Heart right ventricle (tissue), 16 donors: ENCODE measurements at places on chromosomes 12 and 14.
A peak's percentile ranks its signal among the peaks of the same experiment; 100 is the strongest.

- no peak for DNase-seq
These were observed 12.9 kb upstream of the MSI1 start for GRCh38 chr12:120381752-120382419.

- DNase-seq = no peak
These were observed 171.3 kb downstream of the TTC7B start for GRCh38 chr14:90644882-90645281.

- no peak for DNase-seq
These were observed 19.6 kb downstream of the HCFC2 start for GRCh38 chr12:104083769-104084475.

DNA sequence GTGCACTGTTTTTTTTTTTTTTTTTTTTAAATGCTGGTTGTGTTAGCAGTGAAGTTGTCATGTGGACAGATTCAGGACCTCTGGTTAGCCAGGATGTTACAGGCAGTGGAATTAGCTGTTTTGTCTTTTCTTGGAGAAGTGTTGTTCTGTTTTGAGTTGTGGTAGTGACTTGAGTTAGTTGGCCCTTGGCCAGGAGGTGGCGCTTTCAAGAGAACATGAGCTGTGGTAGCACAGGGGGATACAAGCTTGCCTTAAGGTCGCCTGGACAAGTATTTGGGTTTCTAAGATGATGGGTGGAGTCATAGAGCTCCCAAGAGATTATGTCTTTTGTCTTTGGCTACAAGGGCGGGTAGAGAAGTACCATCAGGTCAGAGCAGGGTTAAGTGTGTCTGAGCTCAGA lies 33.3 kb upstream of the CCDC198 start:
- no peak for DNase-seq

GRCh38 chr12:57632958-57633840 lies at the start of gene B4GALNT1:
TSS of gene B4GALNT1 (minus strand) at chr12:57633201. CDS start at chr12:57632132, 1,069 bp downstream.
- peak; percentile 36 for DNase-seq

GRCh38 chr12:89418228-89418910 lies 66.1 kb upstream of the DUSP6 start:
- peak; percentile 9 for DNase-seq

DNA sequence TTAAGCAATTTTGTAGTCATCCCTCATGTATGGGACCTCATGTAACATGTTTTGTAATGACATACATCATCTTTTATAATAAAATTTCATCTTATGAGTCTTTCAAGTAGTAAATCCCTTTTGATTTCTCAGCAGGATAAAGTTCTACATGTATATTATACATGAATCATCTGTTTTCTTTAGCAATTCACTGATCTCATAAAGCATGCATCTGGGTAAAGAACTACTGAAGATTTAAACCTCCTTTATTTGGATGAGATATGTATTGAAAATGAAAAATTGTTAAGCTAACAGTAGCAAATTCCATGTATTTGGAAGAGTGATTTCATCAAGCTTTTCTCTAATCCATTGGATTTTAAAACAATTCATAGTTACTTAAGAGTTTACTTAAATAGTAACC lies 126.9 kb downstream of the KITLG start:
- DNase-seq = no peak

DNA sequence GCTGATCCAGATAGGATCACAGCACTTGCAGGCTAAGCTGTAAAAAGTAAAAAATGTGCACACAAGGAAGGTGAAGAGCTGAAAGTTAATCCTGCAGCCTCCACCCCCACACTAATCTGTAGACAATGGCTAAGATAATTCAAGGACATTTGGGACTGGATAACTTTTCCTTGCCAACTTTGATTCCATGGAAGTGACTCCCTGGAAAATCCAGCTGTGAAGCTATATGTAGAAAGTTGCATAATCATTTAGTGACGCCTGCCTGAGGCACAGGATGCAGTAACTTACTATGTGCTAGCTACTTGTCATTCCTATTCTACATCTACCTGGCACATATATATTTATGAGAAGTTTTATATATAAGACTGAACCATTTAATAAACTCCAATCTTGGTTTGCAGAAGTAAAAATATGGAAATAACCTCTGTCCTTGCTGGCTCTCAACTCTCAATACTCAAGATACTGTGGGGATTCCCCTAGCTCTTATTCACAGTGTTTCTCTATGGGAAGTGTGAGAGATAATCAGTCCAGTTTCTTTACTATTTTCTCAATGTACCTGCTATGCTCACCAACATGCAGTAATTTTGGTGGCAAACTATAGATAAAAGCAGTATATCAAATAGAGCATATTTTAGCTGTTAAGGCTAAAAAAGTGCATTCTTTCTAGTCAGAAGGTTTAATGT lies 14.8 kb downstream of the LDHB start:
- DNase-seq = peak; percentile 29

GRCh38 chr12:7354529-7354928 lies 50.7 kb downstream of the ACSM4 start:
- no peak for DNase-seq

DNA sequence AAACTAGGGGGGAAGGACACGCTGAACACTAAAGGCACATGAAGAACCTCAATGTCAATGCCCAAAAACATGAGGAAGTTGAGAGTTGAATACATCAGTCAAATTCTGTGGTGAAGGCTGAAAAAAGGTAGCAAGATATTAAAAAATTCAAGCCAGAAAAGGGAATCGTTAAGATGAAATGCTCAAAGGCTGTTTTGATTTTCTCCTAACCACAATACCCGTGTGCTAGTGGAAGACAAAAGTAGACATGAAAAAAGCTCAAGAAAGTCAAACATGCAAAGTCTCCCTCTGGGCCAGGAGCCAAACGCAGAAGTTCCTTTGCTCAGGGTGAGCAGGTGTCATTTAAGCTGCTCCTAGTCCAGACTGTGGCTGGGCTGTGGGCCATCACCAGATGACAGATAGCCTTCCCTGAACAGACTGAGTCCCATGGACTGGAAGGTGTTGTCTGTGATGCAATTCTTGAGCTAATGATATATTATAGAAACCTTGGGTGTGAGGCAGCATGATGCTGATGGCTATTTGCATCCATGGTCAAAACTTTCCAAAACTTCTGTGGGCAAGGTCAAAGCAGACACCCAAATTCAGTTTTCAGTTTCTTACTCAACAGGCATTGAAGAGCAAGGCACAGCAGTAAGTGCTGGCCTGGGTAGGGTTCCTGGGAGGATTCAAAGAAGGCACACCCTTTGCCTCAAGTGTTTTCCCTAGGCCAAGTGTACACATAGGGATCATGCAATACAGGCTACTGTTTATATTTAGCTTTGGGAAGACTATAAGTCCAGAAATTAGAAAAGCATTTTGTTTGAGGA lies 81.6 kb downstream of the MYRFL start:
- no peak for DNase-seq

DNA sequence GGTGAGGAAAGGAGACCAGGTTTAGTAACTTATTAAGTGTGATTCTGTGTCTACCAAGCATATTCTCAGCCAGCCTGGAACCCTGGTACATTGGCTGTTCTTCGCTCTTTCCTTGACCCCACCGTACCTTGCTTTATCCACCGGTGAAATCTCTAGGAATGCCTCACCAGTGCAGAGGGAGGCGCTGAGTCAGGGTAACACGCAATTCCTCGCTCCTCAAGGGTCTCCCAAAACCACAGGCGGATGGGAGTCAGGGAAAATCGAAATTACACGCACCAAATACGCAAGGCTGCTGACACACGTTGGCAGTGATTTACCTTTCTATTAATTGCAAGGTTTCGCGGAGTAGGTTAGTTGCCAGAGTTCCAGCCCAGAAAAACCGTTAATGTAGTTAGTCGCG lies 845 bp downstream of the L3HYPDH start:
- DNase-seq = no peak

DNA sequence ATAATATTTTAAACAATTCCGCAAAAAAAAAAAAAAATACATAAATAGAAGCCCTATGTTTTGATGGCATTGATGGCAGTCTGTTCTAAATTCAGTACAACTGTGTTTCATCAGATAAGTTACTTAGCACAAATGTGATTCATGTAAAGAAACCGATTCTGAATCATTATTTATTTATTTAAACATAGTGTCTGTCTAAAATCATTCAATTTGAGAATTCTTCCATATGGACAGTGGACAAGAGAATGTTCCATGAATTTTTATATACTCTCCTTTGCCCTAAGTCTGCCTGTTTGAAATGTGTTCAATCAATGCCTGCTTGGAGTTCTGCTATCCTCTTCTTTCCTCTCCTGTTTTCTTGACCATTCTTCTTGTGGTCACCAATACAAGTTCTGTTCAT lies 126.5 kb downstream of the PDE3A start:
- no peak for DNase-seq

GRCh38 chr14:92391726-92392125 lies 68.8 kb downstream of the SLC24A4 start:
- no peak for DNase-seq

DNA sequence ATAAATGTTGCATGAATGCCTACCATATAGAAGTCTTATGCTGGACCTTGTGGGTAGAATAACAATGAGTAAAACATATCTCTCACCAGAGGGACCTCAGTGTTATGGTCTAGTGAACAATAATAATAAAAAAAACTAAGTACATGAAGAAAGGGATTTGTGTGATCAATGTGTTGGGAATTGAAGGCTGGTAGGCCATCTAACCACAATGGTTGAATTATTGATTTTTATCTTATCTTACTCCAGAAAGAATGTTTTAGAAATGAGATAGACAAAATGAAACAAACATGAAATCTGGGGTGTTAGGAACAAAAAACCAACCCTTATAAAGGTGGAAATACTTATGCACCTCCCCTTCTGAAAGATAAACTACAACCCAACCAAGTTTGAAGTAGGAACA lies 243.9 kb upstream of the LRIG3 start:
- no peak for DNase-seq

DNA sequence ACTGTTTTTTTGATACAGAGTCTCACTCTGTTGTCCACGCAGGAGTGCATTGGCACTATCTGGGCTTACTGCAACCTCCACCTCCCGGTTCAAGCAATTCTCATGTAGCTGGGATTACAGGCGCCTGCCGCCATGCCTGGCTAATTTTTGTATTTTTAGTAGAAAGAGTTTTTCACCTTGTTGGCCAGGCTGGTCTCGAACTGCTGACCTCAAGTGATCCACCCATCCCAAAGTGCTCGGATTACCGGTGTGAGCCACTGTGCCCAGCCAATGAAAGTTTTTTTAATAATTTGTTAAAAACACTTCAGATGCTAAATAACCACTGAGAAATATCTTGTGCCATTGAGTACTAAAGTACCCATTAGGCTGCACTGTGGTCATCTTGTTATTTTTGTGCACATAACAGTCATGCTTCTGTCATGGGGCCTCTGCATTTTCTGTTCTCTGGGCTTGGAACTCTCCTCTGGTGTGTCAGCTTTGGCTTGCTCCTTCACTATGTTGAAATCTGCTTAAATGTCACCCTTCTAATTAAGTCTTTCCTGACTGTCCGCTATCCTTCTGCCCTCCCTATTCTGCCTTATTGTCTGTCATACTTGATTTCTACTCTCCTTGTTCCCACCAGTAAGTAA lies 105.1 kb downstream of the KTN1 start:
- no peak for DNase-seq

DNA sequence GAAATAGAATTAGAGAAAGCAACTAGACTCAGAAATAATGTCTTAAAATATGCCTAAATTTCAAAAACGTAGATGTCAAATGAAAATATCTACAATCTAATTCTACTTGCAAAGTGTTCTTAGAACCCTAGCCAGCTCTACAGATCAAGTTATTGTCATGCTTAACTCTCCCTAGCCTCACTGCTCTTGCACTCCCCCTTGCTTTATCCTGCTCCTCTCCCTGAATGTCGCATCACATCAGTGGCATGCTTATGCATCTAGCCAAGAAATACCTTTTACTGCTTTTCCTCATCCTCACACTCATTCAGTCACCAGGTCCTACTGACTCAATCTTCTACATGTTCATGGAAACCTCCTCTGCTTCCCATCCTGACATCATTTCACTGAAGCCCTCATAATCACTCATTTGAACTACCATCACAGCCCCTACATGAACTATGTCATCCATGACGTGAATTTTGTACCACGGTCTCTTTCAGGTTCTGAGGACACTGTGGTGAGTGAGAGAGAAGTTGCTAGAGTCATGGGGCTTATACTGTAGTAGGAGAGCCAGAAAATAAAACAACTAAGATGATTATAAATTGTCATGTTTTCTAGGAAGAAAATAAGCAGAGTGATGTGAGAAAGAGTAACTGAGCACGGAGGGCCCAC lies 22.6 kb upstream of the CRACR2A start:
- no peak for DNase-seq

DNA sequence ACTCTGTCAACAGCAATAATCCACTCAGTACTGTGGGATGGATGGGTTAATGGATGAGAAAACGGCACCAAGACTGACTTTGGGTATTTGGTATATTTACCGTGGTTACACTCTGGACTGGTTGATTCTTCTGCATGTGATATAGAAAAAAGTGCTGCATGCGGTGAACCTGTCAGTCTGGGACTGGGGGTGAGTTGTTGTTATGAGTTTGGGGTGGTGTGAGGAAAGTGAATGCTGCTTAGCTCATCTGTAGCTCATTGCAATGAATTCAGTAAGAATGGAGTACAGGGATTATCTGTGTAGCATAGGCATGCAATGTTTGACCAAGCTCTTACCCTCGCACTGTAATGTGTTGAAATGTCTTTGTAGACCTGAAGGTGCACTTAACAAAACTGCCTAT lies 6.0 kb downstream of the KCNA1 start:
- no peak for DNase-seq

- DNase-seq = peak; percentile 43
These were observed 991 bp upstream of the RCOR1 start for GRCh38 chr14:102591372-102591943.

- DNase-seq = no peak
These were observed 398.0 kb upstream of the FAR2 start for GRCh38 chr12:28750946-28751685.
